ENCODE measurements at places on chromosomes 2 and 18.

DNA sequence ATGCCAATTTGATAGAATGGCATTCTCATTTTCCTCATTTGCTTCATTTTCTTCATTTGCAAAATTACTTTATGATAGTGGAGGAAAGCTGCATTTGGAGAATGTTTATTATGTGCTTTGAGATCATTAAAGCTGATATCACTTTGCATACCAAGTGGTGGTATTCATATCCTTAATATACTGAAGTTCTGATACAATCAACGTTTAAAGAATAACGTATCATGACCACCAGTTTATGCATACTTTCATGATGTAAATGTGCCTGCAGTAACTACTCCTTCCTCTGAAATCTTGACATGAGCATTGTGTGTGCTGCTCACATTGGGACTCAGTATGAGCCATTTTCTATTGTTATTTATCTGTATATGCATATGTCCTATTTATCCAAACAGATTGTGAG is 302.1 kb downstream of the ARHGAP15 start:
- DNase-seq: no peak

DNA sequence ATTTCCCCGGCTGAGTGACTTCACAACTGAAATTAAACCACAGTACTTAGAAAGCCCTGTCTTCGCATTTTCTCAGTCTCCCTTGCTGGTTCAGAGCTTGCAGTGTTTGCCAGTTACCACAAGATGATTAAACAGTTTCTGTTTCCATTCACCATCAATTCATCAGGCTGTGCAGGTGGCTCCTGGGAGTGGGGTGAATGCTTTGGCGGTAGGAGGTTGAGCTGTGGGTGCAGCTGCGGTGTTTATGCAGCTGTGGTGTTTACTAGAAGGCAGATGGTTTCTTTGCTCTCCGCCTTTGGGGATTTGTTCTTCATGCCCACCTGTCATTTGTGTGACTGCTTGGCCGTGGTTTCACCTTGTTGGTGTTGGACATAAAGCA is 16.1 kb downstream of the ACOXL start:
- DNase-seq: peak; percentile 24

DNA sequence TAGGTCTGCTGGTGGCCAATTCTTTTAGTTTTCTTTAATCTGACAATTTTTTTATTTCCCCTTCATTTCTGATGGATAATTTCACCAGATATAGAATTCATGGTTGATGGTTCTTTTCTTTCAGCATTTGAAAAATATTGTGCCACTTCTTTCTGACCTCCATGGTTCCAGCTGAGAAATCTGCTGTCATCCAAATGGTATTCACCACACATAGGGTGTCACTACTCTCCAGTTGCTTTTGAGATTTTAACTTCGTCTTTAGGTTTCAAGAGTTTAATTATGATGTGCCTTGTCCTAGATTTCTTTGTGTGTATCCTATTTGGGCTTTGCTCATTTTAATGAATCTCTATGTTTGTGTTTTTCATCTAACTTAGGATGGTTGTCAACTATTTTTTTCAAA is 488.6 kb upstream of the HS6ST1 start:
- no peak for DNase-seq

GRCh38 chr2:26631401-26632170 is 9.6 kb downstream of the CIB4 start:
- DNase-seq: no peak

- no peak for DNase-seq
Measured at GRCh38 chr2:221546505-221547225, 25.4 kb downstream of the EPHA4 start.

DNA sequence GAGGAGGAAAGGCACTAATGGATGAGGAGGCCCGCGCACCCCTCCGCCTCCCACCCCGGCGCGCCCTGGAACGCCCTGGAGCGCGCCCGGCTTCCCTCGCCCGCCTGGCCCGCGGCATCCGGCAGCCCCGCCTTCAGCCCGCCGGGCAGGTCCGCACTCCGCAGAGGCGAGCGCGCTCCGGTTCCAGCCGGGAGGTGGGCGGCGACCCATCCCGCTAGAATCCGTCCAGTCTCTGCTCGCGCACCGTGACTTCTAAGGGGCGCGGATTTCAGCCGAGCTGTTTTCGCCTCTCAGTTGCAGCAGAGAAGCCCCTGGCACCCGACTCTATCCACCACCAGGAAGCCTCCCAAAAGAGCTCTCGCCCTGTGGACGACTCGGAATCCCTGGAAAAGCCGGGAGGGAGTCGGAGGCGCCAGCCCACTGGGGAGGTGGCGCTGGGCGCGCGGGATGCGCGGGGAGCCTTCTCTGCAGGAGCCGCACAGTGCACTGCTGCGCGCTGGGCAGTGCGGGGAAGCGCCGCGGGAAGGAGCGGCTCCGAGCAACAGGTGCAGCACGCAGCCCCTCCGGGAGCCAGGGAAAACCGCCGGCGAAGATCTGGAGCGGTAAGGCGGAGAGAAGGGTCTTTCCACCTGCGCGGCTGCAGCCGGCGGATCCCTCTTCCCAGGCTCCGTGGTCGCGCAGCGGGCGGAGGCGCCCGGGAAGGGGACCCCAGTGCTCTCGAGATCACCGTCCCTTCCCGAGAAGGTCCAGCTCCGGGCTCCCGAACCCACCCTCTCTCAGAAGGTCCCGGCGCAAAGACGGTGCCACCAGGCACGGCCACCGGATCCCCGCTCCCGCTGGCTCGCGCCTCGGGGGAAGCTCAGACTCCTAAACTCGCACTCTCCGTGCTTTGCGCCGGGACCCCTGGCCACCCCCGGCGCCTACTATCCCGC is at the start of gene GALR1:
TSS of gene GALR1 (plus strand) at position 280 of the 932 bp plus-strand sequence. CDS start 701 bp downstream, outside the sequence.
- no peak for DNase-seq

- DNase-seq: no peak
Measured at GRCh38 chr2:241109210-241110088, 7.4 kb upstream of the MTERF4 start.

DNA sequence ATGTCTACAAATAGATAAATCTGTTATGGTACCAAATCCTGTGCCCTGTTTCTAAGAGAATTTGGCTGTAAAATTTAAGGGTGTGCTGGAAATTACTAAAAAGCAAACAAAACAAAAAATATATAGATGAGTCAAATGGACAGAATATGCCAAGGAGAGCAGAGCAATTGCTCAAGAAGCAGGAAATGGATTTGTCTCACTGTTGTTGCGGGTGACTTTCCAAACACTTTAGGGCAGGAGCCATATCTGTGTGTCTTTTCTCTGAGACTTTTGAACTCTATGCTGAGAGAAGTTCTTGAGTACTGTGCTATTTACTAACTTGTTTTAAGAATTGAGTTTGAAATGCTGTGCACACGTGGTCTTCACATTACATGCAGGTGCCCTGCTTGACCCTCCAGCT is 221.7 kb downstream of the PHLPP1 start:
- DNase-seq: no peak

DNA sequence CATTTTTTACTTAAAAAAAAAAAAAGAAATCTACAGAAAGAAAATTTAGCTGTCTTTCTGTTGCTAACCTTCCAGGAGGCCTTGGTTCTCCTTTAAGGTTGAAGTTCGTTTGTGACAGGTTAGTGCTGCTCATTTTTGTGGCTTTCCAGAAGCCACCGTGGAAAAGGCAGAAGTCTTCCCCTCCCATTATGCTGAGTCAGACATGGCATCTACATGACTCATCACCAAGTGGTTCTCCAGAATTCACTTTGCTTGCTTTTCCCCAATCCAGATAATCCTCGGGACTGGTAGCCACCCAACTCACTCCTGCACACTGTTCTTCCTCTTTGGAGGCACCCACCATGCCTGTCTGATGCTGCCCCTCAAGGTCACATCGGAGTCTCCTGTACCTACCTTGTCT is 228.7 kb downstream of the PIK3C3 start:
- DNase-seq: no peak

DNA sequence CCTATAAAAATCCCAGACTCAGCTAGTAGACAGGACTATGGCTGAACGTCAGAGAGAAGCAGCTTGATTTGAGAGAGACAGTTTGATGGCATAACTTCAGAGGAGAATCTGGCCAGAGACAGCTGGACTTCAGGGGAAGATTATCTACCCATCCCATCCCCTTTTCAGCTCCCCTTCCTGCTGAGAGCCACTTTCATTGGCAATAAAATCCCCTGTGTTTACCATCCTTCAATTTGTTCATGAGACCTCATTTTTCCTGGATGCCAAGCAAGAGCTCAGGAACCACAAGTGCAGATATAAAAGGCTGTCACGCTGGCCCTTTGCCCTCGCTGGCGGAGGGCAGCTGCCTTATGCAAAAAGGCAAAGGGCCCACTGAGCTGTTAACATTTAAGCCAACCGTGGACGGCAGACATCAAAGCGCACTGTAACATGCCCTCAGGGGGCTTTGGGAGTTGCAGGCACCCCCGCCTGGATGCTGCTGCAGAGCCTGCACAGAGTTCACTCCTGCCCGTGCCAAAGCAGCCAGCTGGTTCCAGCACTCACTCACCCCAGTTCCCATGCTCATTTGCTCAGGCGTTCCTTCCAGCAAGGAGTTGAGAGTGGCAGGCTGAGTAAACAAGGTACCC is 164.3 kb upstream of the PGAP1 start:
- peak; percentile 90 for DNase-seq

DNA sequence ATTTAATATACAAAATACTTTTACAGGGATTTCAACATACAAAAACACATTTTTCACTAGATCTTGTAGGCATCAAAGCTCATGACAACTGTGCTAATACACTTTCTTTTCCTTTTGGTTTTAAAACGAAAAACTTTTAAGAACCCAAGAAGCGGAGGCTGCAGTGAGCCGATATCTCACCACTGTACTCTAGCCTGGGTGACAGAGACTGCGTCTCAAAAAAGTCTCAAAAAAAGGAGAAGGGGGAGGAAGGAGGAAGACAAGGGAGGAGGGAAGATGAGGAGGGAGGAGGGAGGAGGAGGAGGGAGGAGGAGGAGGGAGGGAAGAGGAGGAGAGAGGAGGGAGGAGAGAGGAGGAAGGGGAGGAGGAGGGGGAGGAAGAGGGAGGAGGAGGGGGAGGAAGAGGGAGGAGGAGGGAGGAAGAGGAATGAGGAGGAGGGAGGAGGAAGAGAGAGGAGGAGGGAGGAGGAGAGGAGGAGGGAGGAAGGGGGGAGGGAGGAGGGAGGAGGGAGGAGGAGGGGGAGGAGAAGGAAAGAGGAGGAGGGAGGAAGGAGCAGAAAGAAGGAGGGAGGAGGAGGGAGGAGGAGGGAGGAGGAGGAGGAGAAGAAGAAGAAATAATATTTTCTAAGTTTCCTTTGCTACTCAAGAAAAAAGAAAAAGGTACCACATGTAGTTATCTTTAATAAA is 13.8 kb downstream of the ROCK2 start:
- no peak for DNase-seq

- no peak for DNase-seq
Measured at GRCh38 chr2:84906108-84906899, 848 bp downstream of the TMSB10 start.

DNA sequence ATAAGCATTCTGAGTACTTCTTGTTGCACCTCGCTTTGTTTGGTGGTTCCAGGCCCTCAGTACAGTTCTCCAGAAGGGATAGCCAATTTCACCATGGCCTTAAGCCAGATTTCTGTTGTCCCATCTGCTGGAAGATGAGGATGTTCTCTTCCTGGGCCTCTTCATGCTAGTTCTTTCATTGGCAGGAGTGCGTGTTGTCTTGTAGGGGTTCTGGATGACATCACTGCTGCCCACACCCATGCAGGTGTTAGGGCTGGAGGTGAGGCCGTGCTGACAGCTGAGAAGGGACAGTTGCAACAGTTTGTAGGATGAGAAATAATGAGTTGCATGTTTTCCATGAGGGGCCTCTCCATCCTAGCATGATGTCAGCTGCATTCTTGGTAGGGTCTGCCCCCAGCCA is 142.9 kb downstream of the LDLRAD4 start:
- no peak for DNase-seq

- no peak for DNase-seq
Measured at GRCh38 chr2:122329278-122329677, 573.8 kb downstream of the TSN start.

GRCh38 chr2:216549926-216550690 is 51.5 kb downstream of the RPL37A start:
- DNase-seq: no peak

DNA sequence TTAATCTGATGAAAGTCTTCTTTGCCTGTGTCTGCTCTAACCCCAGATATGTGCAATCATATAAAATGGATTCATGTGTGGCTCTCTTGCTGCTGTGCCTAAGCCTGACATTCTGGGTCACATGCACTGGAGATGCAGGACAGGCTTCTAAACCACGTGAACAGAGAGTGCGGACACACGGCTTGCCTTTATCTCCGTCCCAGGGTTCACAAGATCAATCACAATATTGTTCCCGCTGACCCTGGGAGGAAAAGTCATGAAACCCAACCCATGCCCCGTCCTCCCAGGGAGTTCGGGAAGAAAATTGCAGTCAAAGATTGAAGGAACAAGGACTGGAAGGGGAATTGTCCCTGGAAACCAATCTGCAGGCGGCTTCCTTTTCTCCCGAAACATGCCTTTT is 74.8 kb downstream of the VAPA start:
- DNase-seq: no peak

GRCh38 chr2:17803497-17803896 is 12.8 kb upstream of the MSGN1 start:
- no peak for DNase-seq

DNA sequence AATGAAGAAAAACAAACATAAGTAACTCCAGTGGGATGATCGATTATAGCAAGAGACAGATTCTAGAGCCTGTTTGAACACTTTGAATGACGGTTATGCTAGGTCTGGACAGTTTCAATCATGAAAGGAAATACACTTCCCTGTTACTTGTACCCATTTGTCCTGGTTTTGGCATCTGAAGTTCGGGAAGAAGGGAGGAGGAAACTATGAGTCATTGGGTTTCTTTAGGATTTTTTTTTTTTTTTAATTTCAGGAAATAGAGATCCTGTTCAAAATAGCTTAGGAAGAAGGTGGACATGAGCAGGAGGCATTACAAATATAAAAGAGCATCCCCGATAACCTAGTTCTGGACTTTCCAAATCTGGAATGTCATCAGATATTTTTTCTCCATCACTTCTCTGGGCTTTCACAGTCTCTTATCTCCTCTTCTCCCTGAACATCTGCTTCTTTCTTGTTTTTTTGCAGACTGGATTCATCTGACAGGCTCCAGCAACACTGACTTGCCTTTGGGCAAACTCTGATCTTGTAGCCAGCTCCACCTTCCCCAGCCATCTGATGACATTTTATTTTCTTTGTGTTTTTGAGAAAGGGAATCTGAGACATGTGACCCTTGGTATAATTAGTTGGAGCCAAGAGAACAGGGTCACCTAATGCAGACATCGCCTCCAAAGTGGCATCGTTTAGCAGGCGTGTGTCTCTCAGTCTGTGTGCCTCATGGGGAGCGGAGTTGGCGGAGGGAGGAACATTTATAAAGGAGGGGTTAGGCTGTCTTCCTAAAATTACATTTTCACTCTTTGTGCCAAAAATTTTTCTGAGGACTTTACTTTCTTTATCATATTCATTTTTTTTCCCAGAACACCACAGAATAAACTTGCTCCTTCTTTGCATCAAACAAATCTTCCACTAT is 195.3 kb upstream of the EPHA4 start:
- no peak for DNase-seq

GRCh38 chr18:69943021-69943420 is 4.7 kb downstream of the CD226 start:
- DNase-seq: no peak

- DNase-seq: no peak
Measured at GRCh38 chr18:1392046-1392445, 487.4 kb downstream of the ADCYAP1 start.

All from NCI-H1694 (cell line).